ENCODE measurements at places on chromosomes 7 and 10.
A peak's percentile ranks its signal among the peaks of the same experiment; 100 is the strongest.

DNA sequence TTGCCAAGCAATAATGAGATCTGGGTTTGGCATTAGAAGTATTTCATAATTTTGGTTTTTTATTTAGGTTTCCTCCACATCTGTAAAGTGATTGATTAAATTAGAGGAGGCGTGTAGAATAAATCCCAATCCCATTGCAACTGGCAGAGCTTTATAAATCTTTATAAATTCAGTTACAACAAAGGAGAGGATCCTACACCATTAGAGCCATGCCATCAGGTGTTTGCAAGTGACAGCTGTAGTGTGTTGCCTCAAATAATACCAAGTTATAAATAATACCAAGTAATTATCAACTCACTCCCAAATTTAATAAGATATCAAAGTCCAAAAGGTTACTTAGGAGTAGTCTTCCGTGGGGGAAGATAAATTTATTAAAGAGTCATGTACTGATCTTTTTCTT, 62.2 kb downstream of the PODXL start:
- DNase-seq: no peak

DNA sequence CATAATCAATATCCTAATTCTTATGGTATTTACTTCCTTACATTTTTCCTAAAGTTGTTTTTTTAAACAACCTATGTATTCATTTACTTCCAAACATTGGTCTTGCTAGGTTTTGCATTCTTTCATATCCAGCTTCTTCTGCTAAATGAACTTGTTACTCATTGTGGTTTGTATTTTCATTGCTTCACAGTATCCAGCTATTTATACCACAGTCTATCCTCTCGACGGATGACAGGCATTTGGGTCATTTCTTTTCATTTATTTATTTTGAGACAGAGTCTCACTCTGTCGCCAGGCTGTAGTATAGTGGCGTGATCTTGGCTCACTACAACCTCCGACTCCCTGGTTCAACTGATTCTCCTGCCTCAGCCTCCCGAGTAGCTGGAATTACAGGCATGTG, 66.8 kb downstream of the CCDC6 start:
- no peak for DNase-seq

- DNase-seq: no peak
Observed at GRCh38 chr7:149580328-149580727, 82.7 kb upstream of the ZNF746 start.

- peak; percentile 39 for DNase-seq
Observed at GRCh38 chr7:102287111-102287980, 678 bp downstream of the SH2B2 start.

DNA sequence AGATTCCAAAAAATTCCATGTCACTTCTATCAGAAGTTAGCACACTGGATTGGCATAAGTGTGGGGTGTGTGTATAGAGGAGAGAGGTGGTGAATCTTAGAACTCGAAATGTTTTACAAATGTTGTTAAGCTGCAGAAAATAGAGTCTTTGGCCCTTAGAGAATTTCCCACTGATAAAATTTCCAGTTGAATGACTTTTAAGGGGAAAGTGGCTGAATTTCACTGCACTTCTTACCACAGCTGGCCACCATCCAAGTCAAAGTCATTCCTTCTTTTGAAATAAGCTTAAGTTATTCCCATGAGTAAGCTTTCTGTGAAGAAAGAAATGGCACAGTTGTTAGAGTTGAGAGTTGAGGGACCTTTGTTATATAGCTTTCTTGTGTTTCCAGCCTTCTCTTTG, 13.9 kb downstream of the VCL start:
- no peak for DNase-seq

DNA sequence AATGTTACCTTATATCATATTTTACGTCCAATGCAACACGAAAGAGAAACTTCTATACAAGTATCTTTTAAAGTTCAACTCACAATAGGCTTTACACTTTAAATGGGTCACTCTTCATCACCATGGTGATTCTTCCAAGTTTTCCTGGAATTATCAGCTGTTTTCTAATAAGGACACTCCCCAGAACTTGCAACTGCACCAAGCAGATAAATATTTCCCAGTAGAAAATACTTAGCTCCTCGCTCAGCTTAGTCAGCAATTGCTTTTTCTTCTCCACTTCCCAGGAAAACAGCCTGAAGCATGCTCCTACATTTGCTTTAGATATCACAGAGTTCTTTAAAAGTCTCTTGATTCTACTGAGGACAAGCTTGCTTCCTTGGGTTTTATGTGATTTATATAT, 25.7 kb upstream of the ADD3 start:
- no peak for DNase-seq

DNA sequence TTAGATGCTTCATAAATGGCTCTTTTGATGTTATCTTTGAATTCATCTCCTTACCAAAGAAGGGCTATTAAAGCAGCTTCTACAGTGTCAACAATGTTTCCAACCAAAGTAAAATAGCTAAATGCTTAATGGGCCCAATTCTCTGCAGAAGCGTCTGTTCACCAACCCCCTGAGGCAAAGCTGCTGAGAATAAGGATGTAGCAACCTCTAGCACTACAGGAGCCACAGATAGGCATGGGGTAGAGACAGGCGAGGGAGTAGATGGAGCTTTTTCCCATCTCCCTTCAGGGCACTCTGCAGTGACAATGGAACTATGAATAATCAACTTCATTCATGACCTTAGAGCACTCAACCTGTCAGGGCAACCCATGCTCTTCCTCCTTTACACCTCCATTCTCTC, 134.1 kb downstream of the FZD1 start:
- DNase-seq: no peak

DNA sequence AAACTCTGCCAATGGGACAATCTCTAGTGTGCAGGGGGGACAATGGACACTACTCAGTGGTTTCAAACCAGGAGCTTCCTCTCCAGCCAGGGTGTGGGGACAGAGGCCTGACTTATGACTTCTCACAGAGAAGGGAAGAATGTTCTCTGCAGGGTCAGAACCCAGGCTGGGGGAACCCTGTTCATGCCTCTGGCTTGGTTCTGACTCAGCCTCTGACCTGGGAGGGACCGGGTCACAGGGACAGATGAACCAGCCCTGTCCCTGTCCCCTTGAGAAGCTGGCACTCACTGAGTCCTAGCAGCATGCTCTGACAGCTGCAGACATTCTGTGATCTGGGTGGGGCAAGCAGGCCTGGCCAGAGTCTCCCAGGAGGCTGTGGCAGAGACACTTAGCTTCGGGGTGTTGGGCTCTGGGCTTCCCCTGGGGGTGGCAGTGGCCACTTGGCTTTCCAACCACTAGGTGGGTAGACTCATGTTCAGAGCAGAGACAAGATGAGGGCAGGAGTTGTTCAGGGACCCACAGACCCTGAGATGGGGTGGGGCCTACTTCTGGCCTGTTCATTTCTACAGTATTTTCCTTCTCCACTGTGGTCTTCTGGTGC, 13.6 kb downstream of the TSPAN15 start:
- no peak for DNase-seq

DNA sequence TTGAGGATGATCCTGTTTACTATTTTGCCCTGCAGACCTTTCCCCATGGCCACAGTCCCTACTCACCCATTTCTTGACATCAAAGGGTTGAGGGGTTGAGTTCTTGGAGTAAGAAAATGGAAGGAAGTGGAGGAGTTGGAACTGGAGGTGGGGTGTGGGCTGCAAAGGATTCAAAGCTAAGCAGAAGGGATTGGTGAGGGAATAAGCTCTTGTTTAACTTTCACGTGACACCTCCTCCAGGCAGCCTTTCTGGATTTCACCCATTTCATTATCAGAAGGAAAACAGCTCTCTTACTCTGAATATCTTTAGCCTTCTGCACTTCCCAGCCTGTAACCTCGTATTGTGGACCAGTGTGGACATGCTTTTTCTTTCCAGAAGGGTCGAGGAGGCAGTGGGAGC, 13.7 kb downstream of the MOSPD3 start:
- DNase-seq: no peak

DNA sequence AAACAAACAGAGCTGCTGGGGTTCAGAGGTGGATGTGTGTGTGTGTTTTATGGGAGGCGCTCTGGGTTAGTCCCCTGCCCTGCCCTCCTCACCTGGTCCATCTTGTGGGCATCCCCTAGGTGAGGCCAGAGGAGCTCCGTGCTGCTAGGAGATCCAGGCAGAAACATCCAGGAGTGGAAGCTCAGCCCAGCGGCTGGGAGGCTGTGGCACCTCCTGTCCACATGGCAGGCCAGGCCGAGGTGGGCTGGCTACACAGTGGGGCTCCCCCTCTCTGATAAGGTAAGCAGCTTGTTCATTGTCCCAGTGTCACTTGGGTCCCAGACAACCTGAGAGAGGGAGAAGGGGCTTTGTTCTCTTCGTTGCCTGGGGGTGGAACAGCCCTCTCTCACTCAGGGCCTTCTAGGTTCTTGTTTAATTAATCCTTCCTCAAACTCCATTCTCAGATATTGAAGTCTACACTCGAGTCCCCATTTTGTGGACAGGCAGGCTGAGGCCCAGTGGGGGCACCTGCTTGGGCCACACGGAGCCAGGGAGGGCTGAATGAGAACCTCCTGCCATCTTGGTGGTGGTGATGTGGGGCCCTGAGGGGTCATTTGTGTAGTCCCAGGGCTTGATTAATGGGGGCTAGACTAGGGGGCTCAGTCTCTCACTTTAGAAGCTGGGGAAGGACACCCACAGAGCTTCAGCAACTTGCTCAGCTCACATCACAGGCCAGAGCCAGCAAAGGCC, 216.8 kb upstream of the GPR26 start:
- DNase-seq: no peak

DNA sequence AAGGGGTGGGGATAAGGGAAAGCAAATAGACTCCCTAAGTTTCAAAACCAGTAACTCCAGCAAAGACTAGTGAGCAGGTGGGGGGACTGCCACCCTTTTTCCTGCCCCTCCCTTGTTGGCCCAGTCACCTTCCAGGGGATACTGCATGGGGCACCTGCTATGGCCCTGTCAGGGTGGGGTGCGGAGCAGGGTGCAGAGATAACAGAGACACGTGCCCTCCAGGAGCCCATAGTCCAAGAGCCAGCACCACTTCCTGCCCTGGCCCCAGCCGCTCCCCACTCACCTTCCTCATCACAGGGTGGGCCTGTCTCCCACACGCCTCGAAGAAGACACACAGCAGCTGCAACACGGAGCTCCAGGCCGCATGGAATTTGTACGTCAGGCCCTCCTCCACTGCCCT, 20.6 kb downstream of the RRP12 start:
- DNase-seq: no peak

DNA sequence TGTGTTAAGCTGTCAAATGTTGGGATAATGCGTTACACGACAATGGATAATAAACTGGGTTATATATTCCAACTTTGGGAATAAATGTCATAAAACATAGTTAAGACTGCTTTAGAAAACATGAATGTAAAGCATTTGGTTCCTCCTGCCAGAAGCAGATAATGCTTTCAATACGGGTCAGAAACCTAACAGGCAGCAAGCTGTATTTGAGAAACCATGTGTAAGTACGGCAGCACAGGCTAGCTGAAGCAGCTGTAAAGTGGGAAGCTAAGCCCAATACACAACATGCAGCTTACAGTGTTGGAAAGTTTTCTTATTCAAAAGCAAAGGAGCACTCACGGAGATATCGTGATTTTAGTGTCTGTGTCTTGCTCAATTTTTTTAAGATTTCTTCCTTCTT, 46.5 kb downstream of the MALSU1 start:
- no peak for DNase-seq

GRCh38 chr10:30353851-30354250, 4.8 kb upstream of the MTPAP start:
- DNase-seq: no peak

DNA sequence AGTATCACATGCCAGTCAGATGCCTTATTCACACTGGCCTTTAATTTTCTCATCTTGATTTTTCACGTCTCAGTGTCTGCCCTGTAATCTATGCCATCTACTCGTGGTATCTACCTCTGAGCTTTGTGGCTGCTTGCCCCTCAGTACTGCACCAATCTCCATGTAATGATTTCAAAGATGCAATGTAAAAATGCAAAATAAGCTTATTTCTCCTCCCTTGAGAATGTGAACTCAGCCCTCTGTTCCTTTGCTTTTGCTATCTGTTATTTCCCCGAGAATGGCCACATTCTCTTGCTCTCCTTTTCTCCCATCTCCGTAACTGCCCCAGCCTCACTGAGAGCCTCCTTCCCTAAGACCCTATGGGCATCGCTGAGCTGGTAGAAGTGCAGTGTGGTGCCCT, 317.5 kb downstream of the SFMBT2 start:
- DNase-seq: no peak

- no peak for DNase-seq
Observed at GRCh38 chr10:99234791-99235657, 628 bp downstream of the HPSE2 start.

DNA sequence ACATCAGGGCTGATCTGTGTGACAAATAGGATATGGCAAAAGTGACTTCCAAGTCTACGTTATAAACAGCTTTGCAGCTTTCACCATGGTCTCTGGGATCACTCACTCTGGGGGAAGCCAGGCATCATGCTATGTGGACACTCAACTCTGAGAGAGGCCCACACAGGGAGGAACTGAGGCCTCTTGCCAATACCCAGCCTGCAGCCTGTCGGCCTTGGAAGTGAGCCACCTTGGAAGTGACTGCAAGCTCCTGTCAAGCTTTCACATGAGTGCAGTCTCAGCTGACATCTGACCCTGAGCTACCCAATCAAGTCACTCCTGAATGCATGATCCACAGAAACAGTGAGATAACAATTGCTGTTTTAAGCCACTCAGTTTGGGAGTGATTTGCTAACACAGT, 56.5 kb downstream of the MMRN2 start:
- no peak for DNase-seq

GRCh38 chr7:43501870-43502269, 81.0 kb upstream of the STK17A start:
- no peak for DNase-seq

- DNase-seq: no peak
Observed at GRCh38 chr7:65988084-65988483, 6.1 kb upstream of the GUSB start.

DNA sequence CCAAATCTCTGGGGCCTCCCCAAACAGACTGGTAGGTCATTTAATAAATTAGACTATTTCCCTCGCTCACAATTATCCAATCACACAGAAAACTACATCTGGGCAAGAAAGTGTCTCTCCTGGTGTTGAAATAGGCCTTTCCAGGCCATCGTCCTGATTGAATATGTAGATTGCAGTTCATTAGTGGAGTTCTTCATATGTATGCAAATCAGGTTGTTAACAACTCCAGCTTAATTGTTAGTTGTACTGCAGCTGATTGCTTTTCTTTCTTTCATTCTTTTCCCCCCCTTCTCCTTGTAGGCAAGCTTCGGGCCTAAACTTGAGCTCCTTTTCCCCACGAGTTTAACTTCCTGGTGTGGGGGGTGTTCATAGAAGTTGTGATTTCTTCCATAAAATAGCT, 359.1 kb upstream of the GALNT17 start:
- no peak for DNase-seq

DNA sequence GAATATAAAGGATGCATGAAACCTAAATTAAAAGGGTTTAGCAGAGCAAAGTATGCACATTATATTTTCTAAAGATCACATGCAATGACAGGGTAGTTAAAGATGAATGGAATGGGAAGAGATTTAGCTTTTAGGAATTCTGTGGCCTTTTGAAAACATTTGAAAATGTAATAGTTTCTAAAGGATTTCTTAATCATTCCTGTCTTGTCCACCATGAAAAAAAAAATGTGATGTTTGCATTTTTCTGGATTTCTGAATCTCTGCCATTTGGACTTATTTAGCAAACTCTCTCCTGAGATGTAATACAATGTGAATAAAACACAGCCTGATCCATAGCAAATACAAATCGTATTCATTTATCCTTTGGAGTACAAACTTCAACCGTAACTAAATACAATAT, 126.6 kb upstream of the RAB11FIP2 start:
- DNase-seq: no peak

- DNase-seq: no peak
Observed at GRCh38 chr10:126315494-126316177, 72.6 kb downstream of the ADAM12 start.

Measured in activated CD4-positive, alpha-beta T cell treated with anti-CD3 and anti-CD28 coated beads for 48 hours (primary cell).